ENCODE measurements at places on chromosomes 2 and 18.
A peak's percentile ranks its signal among the peaks of the same experiment; 100 is the strongest.

- peak; percentile 37 for DNase-seq
Measured at GRCh38 chr2:43027097-43027873, 199.1 kb downstream of the ZFP36L2 start.

GRCh38 chr2:1037066-1037465, 86.4 kb downstream of the SNTG2 start:
- DNase-seq: no peak

DNA sequence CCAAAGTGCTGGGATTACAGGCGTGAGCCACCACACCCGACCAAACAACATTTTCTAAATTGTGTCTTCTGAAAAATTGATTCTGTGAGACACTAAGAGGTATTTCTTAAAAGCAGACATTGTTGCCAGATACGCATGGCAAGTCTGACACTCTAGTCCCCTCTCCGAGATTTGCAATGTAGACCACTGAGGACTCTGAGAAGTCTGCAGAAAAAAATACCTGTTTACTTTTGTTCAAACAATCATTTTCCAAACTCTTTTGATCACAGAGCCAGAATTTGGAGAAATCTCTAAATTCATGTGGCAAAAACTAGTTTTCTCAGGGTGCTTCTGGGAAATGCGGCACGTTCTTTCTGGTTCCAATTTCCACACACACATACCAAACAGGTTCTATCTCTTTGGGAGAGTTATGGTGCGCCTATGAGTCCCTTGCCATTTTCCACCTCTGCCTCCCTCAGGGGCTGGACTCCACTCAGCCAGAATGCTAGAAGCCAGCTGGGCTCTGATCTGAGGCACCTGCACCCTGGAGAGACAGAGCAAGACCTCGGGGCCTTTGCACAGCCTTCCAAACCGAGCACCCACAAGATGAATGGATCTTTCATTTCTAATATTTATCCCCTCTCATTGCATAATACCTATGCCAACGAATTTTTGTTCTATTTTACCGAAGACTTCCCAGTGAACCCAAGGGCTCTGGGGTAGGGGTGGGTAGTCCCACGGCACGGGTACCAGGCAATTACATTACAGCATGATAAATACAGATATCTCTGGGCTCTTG, 152.7 kb downstream of the MYCN start:
- DNase-seq: no peak

- no peak for DNase-seq
Measured at GRCh38 chr2:239811111-239811781, 213.9 kb downstream of the NDUFA10 start.

- DNase-seq: no peak
Measured at GRCh38 chr2:12818416-12819102, 101.8 kb downstream of the TRIB2 start.

- DNase-seq: no peak
Measured at GRCh38 chr2:28279371-28279770, 113.3 kb upstream of the FOSL2 start.

DNA sequence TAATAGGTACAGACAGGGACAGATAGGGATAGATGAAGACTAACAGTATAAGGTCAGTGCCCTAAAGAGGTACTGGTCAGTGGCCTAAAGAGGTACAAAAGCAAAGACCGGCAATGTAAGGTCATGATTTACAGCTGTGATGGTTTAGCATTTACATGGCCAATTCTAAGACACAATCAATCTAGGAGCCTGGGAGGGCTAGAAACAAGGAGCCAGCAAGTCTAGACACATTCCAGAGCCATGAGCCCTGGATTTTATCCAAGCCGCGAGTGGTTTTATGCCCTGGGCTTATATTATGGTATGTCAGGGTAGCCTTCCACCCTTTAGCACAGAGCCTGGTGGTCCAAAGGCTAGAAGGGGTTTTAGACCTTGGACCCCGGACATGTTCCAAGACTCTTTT, 124.2 kb downstream of the CBLN2 start:
- DNase-seq: no peak

- peak; percentile 67 for DNase-seq
Measured at GRCh38 chr2:202113571-202114142, 40.6 kb downstream of the KIAA2012 start.

- no peak for DNase-seq
Measured at GRCh38 chr2:207502577-207503198, 27.1 kb upstream of the CREB1 start.

DNA sequence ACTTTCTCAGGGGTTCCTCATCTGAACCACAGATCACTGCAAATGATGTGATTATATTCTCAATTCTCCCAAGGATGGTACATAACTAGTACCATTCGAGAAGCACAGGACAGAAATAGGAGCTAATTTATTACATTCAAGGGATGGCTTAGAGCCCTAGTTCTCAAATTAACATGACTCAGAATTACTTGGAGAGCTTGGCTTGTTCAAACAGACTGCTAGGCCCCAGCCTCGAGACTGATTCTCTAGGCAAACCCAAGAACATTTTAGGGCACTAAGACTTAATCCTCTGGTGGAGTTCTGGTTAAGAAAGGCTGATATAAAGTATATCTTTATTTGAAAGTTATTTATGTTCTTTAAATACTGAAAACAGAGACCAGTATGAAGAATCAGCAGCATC, 35.8 kb downstream of the HIBCH start:
- peak; percentile 53 for DNase-seq

- no peak for DNase-seq
Measured at GRCh38 chr2:15889442-15890123, 50.8 kb upstream of the MYCN start.

DNA sequence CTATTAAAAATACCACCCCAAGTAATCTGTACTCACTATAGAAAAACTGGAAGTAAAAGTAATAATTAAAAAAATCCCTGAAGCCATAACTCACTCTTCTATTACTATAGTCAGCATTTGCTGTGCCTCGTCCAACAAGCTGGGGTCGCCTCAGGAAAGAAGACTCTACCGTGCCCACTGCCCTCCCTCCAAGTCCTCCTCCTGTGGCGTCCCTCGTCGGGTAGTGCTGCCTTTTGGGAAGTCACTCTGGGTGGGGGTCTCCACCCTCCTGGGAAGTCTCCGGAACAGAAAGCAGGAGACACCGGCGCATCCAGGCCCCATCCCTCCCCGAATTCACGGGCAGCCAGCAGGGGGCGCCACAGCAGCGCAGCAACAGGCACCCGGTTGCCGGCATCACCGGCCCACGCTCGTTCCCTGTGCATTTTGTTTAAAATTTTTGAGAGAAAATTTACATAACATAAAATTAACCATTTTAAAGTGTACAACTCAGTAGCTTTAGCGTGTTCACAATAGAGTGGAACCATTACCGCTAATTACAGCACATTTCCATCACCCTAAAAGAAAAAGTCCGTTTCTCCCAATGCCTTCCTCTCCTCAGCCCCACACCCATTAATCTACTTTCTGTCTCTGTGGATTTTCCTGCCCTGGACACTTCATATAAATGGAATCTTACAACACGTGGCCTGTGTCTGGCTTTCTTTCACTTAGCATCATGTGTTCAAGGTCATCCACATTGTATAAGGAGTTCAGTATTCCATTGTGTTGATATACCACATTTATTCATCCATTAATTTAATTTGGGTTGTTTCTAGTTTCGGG, 62.2 kb downstream of the ADNP2 start:
- peak; percentile 73 for DNase-seq

DNA sequence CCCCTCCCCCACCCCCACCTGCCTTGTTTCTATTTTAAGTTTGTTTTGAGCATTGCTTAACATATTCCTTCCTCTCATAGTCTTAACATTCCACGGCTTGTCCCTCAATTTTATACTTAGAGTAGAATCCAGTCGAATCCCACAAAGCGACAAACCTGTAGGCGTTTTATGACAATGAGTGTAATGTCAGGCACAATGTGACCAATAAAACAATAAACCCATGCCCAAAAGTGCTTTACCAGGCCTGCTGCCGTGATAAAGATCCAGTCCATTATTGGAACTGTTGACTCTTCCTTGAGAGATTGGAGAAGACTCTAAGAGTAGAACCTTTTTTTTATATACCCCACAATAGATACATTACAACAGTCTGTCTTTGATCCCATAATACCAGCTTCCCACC, 6.2 kb upstream of the MRO start:
- no peak for DNase-seq

GRCh38 chr2:13114391-13114790, 397.7 kb downstream of the TRIB2 start:
- DNase-seq: no peak

DNA sequence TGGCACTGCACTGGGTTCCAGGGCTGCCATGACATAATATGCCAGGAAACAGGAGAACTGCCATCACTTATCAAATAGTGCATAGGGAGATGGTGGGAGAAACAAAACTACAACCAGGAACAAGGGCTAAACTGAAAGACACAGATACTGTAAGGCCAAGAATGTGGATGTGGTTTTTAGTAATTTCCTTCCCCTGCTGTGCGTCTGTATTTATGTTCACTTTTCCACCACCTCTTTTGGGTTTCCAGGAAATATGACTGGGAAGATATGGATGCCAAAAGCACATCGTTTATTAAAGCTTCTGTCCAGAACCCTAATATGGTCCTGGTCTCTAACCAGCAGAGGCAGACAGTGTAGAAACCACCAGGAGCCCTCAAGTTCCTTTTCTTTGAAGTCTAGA, 759.7 kb upstream of the FANCL start:
- no peak for DNase-seq

- no peak for DNase-seq
Measured at GRCh38 chr2:224084266-224084892, 45.3 kb upstream of the SERPINE2 start.

- DNase-seq: peak; percentile 76
Measured at GRCh38 chr2:237207646-237208045, 122.0 kb downstream of the COPS8 start.

- peak; percentile 15 for DNase-seq
Measured at GRCh38 chr2:169069341-169069740, at the start of gene DHRS9. Gene DHRS9 (plus strand): TSS chr2:169069563. CDS start chr2:169081582, 12,019 bp downstream.

- DNase-seq: no peak
Measured at GRCh38 chr2:96954011-96954846, 32.2 kb downstream of the FAM178B start.

- DNase-seq: no peak
Measured at GRCh38 chr18:12067671-12068070, 26.0 kb upstream of the ANKRD62 start.

DNA sequence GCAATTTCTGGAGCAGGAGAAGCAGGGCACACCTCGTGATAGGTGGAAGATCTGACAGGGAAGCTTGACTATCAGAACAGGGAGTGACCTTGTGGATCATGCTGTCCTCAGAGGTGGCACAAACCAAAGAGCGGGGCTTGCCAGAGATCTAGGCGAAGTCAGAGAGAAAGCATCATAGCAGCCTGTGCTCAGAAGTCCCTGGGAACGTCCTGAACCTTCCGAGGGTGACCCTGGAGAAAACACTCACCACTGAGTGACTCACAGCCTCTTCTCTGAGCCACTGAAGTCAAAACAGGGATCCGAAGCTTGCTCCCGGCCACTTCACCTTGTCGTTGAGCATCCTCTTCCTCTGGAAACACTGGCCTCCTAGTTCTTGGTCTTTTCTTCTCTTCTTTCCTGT, 56.7 kb downstream of the IL1R2 start:
- peak; percentile 62 for DNase-seq

DNA sequence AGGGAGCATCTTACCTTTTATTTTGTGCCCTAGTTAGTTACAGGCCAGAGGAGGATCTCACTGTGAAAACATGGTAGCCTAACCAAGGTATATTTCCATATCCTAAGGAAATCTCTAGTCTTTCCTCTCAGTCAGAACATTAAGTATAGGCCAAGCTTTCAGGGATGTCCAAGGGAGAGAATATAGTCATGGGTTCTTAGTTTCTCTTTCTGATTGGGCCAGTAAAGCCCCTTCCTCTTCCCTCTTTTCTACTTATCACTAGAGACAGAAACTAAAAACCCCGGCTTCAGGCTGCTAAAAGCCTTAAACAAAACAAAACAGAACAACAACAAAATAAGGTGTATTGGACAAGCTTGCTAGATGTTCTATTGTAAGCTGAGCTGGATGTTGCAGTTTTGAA, 44.3 kb upstream of the TNFRSF11A start:
- no peak for DNase-seq

GRCh38 chr2:105952131-105952530, 207.4 kb downstream of the NCK2 start:
- DNase-seq: no peak

GRCh38 chr2:183038341-183039300, at the start of gene NCKAP1:
Gene NCKAP1 (minus strand): TSS chr2:183038457. CDS start chr2:183038099, 358 bp downstream.
- peak; percentile 97 for DNase-seq

- peak; percentile 72 for DNase-seq
Measured at GRCh38 chr2:120606931-120607330, 128.7 kb upstream of the GLI2 start.

- DNase-seq: no peak
Measured at GRCh38 chr2:16105669-16106281, 165.4 kb downstream of the MYCN start.

DNA sequence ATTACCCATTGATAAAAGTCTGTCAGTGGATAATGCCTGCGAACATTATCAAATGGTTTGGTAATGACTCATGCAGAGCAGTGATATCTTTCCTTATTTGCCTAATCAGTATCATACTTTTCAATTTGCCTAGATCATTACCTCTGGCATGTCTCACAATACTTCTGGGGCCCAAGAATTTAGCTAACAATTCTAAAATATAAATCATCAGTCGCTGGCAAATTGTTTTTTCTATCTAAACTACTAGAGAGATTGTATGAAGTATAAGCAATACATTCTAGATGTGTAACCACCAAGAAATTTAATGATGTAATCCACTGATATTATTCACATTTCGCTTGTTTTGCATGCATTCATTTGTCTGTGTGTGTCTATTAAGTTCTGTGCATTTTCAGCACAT, 191.2 kb upstream of the CDH19 start:
- no peak for DNase-seq

- no peak for DNase-seq
Measured at GRCh38 chr2:3283206-3283605, 94.4 kb downstream of the EIPR1 start.

- peak; percentile 94 for DNase-seq
Measured at GRCh38 chr18:76459687-76460350, 35.2 kb downstream of the ZNF516 start.

DNA sequence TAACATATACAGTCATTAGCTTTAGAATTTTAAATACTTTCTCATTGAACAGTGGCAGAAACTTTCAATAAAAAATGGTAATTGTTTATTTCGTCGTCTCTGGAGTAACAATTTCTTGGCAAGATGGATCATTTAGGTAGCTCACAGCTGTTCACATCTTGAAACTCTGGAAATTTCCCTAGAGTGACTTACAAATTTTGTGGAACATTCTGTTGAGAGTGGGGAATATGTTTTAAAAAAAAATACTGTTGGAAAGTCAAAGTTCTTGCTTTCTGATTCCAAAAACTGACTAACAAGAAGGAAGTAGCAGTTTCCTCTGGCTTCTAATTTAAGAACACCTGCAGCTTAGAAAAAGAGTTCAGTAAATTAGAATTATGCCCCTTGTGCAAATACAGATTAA, 11.2 kb upstream of the CALCRL start:
- DNase-seq: no peak

All from AG20443 (cell line).